ENCODE measurements at places on chromosomes 11 and 22. TPM values are rescaled to one million over a fixed set of nuclear protein-coding genes. Genes with fewer than 3 reads are reported as not detected.
A peak's percentile ranks its signal among the peaks of the same experiment; 100 is the strongest.

The OR52H1 gene
- total RNA-seq, result 0.22 TPM

DNA sequence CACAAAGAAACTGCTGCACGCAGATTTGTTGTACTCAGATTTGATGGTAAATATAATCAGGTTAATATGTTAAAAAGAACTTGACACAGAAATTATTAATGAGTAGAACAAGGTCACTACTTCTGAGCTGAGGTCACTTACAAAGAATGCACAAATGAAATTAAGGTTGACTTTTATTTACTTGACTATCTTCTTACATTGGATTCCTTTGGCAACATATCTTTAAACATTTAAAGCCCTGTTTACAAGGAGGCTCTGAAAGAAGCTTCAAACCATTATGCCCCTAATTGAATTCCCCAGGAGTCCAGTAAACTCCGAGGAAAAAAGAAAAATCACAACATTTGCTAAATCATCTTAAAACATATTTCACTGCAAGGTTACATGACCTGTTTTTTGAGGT is 245.5 kb downstream of the SOX6 start:
- H3K4me3 ChIP-seq, result no peak overlapping the region
- H3K4me1 ChIP-seq, result peaks cover 4% of the 10 kb centered on the region
- H3K27ac ChIP-seq, result no peak overlapping the region
- no peaks in the 10 kb centered on the region for H3K27me3 ChIP-seq

- H3K27ac ChIP-seq, result no peak overlapping the region
- H3K4me3 ChIP-seq, result no peak overlapping the region
- H3K4me1 ChIP-seq, result no peaks in the 10 kb centered on the region
Measured at GRCh38 chr11:90428836-90429235, 206.0 kb upstream of the CHORDC1 start.

DNA sequence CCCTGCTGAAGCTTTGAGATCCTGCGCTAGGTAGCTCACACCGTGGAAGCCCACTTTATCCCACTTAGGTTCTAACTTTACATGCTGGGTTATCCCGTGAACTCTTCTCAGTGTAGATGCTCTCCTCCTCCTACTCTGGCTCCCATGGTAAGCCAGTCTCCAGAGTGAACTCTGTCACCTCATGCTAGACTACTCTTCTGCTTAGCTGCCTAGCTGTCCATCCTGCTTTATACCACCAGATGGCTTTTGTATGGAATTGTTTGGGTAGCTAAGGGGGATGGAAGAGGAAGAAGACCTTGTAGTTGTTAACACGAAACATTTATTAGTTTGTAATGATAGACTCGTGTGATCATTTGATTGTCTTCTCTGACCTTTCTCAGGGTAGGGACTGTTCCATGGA is 46.8 kb downstream of the EMSY start:
- H3K4me1 ChIP-seq, result no peaks in the 10 kb centered on the region
- peaks cover 22% of the 10 kb centered on the region for H3K36me3 ChIP-seq
- DNase-seq, result no peak
- H3K4me3 ChIP-seq, result no peak overlapping the region
- H3K27me3 ChIP-seq, result no peaks in the 10 kb centered on the region

DNA sequence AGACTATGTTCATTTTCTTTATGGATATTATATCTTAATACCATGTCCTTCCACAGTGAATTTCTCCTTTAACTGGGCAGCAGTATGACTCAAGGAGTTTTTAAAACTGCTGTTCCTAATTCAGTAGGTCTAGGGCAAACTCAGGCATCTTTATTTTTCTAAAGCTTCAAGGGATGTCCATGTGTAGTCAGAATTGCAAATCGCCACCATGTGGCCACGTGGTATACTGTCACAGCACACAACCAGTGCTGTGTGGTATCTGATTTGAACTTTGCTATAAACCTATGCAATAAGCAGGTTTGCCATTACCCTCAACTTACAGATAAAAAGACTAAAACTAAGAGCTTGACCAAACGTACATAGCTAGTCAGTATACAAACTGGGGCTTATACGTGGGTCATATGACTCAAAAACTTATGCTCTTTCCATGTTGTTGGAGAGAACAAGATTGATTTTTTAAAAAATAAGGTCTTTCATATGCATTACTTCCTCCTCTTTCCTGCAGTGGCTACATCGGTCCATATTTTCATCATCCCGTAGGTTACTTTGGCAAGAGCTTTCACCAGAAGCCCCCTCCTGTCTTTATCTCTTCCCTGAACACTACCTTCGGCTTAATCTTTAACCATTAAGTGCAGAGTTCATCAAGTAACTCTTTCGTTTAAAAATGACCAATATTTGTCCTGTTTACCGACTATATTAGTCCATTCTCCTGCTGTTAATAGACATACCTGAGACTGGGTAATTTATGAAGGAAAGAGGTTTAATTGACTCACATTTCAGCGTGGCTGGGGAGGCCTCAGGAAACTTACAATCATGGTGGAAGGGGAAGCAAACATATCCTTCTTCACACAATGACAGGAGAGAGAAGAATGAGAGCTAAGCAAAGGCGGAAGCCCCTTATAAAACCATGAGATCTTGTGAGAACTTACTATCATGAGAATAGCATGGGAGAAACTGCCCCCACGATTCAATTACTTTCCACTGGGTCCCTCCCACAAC is 8.0 kb upstream of the HTATIP2 start:
- H3K4me3 ChIP-seq, result no peak overlapping the region
- no peak overlapping the region for H3K27ac ChIP-seq
- DNase-seq, result peak; percentile 18
- no peaks in the 10 kb centered on the region for H3K27me3 ChIP-seq
- H3K36me3 ChIP-seq, result no peaks in the 10 kb centered on the region

DNA sequence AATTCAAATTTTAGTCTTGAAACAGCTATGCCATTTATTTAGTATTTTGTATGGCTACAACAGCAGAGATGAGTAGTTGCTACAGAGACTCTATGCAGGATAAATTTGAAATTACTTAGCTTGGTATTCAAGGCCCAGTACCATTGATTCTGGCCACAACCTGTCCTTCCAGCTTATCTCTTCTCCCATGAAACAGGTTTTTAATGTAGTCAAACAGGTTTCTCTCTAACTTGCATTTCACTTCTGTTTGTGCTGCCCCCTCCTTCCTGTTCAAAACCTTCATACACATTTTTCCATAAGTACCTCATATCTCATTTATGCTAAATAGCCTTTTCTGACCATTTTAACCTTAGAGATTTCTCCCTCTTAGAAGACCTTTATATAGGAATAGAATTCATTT is 3.3 kb downstream of the USP47 start:
- H3K36me3 ChIP-seq, result no peaks in the 10 kb centered on the region
- no peak for DNase-seq
- no peak overlapping the region for H3K4me3 ChIP-seq
- H3K4me1 ChIP-seq, result no peaks in the 10 kb centered on the region

GRCh38 chr11:70601861-70602538 is 203.7 kb downstream of the CTTN start:
- H3K4me1 ChIP-seq, result peaks cover 15% of the 10 kb centered on the region
- DNase-seq, result no peak
- no peak overlapping the region for H3K27ac ChIP-seq
- H3K36me3 ChIP-seq, result no peaks in the 10 kb centered on the region

The GRM5 gene
- 0.04 TPM for total RNA-seq

GRCh38 chr11:85096939-85097338 is 530.2 kb downstream of the DLG2 start:
- no peak overlapping the region for H3K27ac ChIP-seq
- no peaks in the 10 kb centered on the region for H3K36me3 ChIP-seq
- no peaks in the 10 kb centered on the region for H3K27me3 ChIP-seq
- no peaks in the 10 kb centered on the region for H3K4me1 ChIP-seq

DNA sequence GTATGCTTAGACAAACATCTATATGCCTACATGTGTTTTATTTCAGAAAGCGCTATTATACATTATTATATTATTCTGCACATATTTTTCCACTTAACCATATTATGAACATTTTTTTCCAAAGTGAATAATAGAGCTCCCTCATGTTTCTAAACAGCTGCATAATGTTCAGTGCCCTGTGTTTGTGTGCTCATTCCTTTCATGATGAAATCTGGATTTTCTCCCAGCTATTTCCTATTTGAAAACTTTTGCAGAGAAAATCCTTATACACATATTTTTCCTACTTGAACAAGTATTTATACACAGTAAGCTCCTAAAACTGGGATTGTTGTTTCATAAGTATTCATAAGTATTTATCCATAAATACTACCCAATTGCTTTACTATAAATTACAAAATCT is 18.1 kb upstream of the RFPL2 start:
- H3K4me3 ChIP-seq, result no peak overlapping the region
- no peaks in the 10 kb centered on the region for H3K36me3 ChIP-seq
- no peaks in the 10 kb centered on the region for H3K27me3 ChIP-seq
- DNase-seq, result peak; percentile 91

DNA sequence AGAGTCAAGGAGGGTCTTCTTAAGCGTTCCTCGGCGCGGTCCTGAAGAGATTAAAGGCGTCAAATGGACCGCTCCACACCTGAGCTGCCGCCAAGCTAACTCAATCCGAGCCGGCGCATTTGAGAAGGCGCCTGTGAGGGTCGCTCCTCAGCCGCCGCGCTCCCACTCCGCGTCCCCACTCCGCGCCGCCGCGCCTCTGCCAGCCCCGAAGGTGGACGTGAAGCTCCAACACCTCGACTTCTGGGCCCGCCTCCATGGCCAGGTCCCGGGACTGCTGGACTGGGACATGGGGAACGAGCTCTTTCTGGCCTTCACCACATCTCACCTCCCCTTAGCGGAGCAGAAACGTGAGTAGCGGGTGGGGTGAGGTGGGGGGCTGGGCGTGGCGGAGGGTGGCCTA is at the start of gene FOXR1:
FOXR1 (plus strand) TSS at position 116 of the 400 bp plus-strand sequence; CDS start at position 287, 171 bp downstream.
- H3K27me3 ChIP-seq, result peaks cover 11% of the 10 kb centered on the region
- H3K4me1 ChIP-seq, result no peaks in the 10 kb centered on the region
- no peak within 1 kb of the TSS for H3K27ac ChIP-seq
- H3K36me3 ChIP-seq, result no peaks in the 10 kb centered on the region
- DNase-seq, result no peak

DNA sequence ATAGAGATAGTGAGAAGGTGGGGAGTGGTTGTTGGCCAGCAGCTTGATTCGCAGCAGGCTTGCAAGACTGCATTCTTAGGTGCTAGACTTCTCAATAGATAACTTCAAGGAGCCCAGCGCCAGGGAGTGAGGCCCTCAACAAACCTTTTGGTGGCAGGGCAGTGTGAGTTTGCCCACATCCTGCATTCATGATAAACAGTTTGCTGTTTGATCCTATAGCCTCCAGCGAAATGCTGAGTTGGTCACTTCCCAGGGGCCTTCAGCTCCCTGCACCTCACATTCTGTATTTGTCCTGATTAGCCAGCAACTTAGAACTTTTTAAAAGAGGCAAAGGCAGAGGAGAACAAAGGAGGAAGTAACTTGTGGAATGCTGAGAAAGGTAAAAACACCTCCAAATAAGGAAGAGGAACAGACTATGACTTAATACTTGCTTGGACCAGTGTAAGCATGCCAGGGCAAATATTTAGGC is 25.1 kb downstream of the OR10A6 start:
- no peak for DNase-seq
- no peaks in the 10 kb centered on the region for H3K4me1 ChIP-seq
- no peak overlapping the region for H3K4me3 ChIP-seq

GRCh38 chr22:30763815-30764673 is 69.4 kb downstream of the OSBP2 start:
- H3K27ac ChIP-seq, result no peak overlapping the region
- no peaks in the 10 kb centered on the region for H3K4me1 ChIP-seq
- DNase-seq, result peak; percentile 60
- peaks cover 2% of the 10 kb centered on the region for H3K27me3 ChIP-seq

- no peak overlapping the region for H3K27ac ChIP-seq
- H3K36me3 ChIP-seq, result no peaks in the 10 kb centered on the region
- H3K4me1 ChIP-seq, result peaks cover 7% of the 10 kb centered on the region
- no peak overlapping the region for H3K4me3 ChIP-seq
Measured at GRCh38 chr11:111427471-111427912, 48.4 kb upstream of the POU2AF1 start.

DNA sequence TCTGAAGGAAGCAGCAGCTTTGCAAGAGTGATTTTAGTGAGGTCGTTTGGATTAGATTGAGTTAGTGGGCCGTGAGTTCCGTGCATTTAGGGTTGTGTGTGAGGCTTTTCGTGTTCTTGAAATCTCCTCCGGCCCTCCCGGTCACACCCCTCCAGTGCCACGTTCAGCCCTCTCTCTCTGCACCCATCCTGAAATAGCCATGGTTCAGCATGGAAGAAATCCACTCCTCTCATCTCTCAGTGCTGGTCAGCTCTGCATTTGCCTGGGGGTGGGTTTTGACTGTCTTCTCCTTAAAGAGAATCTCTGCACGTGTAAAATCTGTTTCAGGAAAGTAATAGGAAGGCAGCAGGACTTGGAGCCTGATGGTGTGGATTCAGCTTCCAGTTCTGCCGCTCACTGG is 19.8 kb downstream of the BARX2 start:
- H3K27ac ChIP-seq, result no peak overlapping the region
- no peaks in the 10 kb centered on the region for H3K4me1 ChIP-seq
- H3K36me3 ChIP-seq, result no peaks in the 10 kb centered on the region
- H3K4me3 ChIP-seq, result no peak overlapping the region
- H3K27me3 ChIP-seq, result peaks cover 4% of the 10 kb centered on the region

DNA sequence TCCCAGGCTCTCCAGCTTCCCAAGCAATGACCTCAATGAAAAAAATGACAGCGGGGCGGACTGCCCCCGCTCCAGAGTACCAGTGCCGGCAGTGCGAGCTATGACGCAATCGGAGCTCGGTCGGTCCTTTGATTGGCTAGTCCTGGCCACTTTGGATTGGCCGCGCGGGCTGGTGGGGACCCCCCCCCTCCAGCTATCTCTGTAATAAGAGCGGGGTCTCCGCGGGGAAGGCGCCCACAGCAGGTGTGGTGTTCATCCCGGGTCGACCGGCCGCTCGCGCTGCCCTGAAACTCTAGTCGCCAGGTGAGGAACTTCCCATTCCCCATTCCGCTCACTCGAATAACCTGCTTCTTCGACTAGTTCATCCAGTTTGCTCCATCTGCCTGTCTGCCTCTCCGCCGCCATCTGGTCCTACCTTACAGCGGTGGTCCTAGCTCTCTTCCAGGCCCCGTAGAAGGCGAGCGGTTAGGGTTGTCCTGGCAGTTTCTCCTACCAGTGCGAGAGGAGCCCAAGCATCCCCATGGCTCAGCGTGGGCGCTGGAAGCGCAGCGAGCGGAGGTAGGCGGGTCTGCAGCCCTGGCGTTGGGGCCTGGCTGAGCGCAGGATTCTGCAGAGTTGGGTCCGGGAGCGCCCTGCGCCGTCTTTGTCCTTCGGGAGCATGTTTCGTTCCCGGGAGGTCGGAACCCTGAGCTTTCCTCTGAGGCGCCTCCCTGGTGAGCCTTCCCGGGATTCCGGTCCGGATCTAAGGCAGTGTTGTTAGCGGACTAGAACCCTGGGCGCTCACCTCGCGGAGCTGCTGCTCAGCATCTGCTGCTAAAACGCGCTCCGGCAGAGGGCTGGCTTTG is at the start of gene CALCB:
CALCB (plus strand) TSS at position 233 of the 845 bp plus-strand sequence. CDS start 1,126 bp downstream, outside the sequence.
- peak; percentile 9 for DNase-seq
- peaks cover 18% of the 10 kb centered on the region for H3K4me1 ChIP-seq
- no peaks in the 10 kb centered on the region for H3K36me3 ChIP-seq
- H3K4me3 ChIP-seq, result peak within 1 kb of the TSS; percentile 10

- peak; percentile 39 for DNase-seq
- H3K27me3 ChIP-seq, result peaks cover 48% of the 10 kb centered on the region
- no peaks in the 10 kb centered on the region for H3K36me3 ChIP-seq
- H3K4me3 ChIP-seq, result peak within 1 kb of the TSS; percentile 30
- H3K4me1 ChIP-seq, result peaks cover 17% of the 10 kb centered on the region
Measured at GRCh38 chr11:74731301-74732094, at the start of gene CHRDL2. CHRDL2 (minus strand) TSS chr11:74731426; CDS start chr11:74730888, 538 bp downstream.
